ENCODE measurements at places on chromosomes 3 and 15.

GRCh38 chr3:113148284-113148683 lies 63.1 kb upstream of the BOC start:
- DNase-seq: peak; percentile 61

GRCh38 chr3:4678320-4678719 lies 185.2 kb downstream of the ITPR1 start:
- DNase-seq: no peak

DNA sequence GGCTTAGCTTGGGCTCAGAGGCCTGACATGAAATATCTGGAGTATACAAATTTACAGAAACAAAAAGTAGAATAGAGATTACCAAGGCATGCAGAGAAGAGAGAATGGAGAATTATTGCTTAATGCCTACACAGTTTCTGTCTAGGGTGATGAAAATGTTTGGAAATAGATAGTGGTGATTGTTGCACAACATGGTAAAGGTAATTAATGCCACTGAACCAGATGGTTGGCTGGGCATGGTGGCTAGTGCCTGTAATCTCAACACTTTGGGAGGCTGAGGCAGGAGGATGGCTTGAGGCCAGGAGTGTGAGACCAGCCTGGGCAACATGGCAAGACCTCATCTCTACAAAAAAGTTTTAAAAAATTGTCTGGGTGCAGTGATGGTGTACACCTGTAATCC lies 46.6 kb upstream of the OSBPL11 start:
- DNase-seq: no peak

DNA sequence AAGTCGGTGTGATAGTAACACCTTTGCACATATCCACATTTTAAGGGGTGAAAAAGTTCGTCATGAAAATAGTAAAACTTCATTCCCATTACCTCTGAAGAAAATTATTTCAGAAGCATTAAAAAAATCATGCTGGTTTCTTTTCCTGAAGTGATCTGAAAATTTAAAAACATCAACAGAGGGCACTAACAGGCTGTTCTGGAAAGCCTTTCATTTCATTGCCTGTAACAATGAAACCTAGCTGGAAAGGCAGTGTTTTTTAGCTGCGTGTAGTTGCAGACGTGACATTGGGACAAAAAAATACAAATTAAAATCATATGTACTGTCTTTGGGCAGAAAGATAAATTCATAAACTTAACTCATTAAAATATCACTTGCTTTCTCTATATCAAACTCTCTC lies 993.8 kb downstream of the GBE1 start:
- no peak for DNase-seq

DNA sequence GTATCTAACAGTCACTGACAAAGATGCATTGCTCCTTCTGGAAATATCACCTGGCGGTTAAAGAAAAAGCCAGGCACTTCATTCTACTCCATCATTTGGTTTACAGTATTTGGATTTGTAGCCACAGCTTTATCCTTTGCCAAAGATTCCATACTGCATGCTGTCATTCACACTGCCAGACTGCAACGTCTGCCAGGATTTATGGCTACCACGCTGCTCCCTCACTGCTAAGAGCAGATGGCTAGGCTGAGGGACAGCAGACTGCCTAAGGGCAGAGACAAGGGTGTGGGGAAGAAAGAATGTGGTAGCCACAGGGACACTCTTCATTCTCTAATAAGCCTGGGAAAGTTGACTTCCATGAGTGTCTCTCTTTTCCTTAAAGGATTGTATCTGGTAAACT lies 1047.0 kb downstream of the TUSC7 start:
- no peak for DNase-seq

DNA sequence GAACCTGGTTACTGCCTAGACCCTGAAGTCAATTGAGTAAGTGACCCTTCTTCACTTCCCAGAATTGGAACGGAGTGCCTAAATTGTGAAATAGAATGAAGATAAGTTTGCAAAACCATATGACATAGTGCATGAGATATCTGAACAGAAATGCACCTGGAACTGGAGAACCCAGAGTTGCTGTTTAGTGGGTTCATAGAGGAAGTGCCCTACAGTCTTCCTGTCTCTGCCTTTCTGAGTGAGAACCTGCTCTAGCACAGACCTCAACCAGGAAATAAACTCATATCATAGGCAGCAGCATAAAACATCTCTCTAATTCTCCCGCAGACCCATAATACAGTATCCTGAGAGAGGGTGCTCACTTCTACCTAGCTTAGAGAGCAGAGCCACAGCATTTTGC lies 82.9 kb downstream of the EOMES start:
- DNase-seq: no peak

DNA sequence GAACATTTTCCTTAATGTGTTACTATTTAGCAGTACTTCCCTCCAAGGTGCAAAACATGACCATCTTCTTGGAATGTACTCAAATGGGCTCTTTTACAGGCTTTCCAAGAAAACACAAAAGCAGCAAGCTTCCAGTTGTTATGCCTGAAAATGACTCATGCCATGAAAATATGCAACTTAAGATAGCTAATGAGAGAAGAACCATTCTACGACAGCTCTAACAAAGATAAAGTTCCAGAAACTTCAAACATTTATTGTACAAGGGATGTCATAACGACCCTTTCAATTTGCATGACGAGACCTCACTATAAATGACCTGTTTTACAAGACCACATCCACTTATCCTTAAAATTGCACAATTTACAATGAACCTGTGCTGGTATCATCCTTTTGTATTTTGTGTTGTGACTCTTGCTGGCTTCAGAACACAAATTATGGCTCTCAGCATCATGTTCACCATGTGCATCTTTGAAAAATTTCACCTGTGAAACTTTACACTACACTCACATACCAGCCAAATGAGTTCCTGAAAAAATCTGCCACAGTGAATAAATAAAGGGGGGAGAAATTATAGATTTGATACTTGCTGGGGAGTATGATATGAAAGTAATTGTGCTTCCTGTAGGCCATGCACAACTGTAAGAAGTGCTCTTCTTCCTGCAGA lies 433.7 kb downstream of the MAGI1 start:
- DNase-seq: no peak

DNA sequence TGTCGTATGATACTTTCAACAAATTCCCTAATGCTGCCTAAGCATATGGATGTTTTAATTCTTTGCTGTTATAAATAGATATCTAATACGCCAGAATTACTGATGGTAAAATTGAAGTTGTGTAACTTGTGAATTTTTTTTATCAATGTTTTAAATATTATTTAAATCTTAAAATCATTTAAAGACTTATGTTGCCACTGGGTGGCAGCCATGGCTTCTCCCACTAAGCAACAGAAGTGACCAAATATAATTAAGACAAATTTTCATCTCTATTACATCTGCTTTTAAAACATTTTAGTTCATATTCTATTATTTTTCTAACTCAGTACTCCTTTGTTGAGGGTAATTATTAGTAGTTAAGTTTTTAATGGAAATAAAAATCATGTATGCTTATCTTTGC lies 8.1 kb upstream of the IL20RB start:
- no peak for DNase-seq

DNA sequence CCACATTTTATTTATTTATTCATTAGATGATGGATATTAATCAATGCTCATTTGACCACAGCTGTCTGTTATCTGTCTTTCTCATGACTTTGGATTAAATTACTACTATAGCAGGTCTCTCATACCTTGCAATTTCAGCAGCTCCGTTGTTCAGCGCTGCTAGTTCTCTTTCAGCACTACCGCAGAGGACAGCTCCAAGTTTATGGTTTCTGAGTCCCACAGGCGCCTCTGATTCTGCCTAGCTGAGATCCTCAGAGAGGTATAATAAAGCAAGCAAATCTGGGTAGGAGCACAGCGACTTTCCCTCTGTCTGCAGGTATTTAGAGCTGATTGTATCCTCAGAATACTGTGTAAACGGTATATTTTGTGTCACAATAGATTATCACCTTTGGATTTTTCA lies 204.9 kb downstream of the CNTN4 start:
- no peak for DNase-seq

GRCh38 chr15:81268881-81269601 lies 54.9 kb downstream of the STARD5 start:
- no peak for DNase-seq

- DNase-seq: no peak
Observed at GRCh38 chr3:30260762-30261161, 345.6 kb upstream of the TGFBR2 start.

DNA sequence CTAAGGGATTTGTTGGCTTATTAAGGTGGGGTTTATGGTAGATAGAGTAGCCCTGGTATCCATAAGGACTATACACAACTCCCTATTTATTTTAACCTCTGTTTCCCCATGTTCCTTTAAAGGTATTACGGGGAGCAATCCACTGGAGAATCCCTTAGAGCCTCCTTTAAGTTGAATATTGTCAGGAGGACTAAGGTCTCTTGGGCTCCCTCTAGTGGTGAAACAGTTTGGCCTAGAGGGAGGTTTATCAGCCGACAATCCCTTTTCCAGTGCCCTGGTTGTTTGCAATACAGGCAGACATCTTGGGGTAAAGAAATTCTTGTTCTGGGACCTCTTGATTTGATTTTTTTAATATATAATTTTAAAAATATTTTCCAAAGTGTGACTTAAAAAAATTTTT lies 12.9 kb downstream of the OPA1 start:
- DNase-seq: peak; percentile 83

DNA sequence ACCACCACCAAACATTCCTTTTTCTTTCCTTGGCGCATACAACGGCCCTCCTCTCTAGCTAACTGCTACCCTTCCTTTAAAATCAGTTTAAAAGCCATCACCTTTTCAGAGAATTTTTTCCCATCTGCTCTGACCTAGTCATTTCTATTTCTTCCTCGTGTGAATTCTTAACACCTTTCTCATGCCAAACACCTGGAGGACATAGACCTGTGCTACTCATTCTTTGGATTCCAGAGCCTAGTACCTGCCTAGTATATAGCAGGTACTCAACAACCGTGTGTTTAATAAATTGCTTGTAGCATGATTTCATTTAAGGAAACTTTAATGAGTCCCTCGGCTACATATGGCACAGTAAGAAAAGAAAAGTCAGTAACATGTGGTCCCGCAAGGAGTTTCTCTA lies 2.0 kb upstream of the TPM1 start:
- no peak for DNase-seq

GRCh38 chr3:42122261-42123011 lies 31.3 kb downstream of the TRAK1 start:
- DNase-seq: no peak

DNA sequence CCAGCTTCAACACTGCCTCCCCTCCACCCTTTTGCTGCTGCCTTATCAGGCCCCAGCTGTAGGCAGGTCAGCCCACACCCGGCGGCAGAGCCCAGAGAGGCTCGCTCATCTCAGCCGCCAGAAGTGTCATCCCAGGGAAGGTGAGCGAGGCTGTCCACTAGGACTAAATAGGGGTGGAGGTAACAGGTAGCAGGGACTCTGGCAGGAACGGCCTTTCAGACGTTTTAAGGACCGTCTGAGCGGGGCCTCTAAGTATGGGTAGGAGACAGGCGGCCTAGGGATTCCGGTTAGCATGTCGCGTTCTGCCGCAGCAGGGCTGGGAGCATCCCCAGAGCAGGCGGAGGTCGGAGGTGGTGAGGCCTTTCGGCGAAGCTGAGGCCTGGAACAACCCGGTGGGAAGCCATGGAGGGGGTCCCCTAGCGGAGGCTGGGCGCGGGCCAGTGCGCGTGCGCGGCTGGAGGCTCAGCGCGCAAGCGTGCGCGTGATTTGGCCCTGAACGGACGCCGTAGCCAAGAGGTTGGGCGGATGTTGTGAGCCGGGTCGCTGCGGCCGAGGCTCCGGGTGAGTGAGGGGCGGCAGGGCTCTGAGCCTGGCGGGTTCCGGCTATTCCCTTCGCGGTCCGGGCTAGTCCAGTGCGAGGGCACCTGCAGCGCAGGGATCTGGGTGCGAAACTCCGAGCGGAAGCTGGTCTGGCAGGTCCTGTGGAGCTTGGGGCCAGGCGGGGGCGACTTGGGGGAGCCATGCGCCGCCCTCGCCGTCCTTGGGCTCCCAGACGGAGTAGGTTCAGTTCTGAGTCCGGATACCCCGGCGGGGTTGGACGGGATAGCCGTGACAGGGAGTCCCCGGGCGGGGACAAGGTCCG lies at the start of the genes MST1 and RNF123:
MST1 (minus strand) TSS at position 429 of the 862 bp plus-strand sequence. CDS start 783 bp downstream, outside the sequence.
RNF123 (plus strand) TSS at position 512 of the 862 bp plus-strand sequence. CDS start 1,609 bp downstream, outside the sequence.
- DNase-seq: no peak

GRCh38 chr3:160399125-160400029 lies at the start of the genes IFT80 and SMC4:
Gene IFT80, minus strand, starts transcription at chr3:160399225. Its CDS starts 14,625 bp downstream, at chr3:160384600.
Gene SMC4, plus strand, starts transcription at chr3:160399650. Its CDS starts 1,177 bp downstream, at chr3:160400827.
- peak; percentile 94 for DNase-seq

GRCh38 chr3:82342521-82342920 lies 581.1 kb upstream of the GBE1 start:
- DNase-seq: no peak

DNA sequence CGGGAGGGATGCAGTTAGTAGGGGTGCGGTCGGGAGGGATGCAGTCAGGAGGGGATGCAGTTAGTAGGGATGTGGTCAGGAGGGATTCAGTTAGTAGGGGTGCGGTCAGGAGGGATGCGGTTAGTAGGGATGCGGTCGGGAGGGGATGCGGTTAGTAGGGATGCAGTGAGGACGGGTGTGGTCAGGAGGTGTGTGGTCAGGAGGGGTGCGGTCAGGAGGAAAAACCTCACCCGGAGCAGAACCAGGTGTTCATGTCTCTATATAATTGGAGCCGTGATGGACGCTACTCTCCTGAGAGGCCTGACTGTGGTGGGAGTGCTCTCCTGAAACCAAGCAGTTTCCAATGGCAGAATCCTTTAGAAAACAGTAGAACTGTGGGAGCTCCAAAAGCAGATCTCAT lies 95.8 kb downstream of the BDH1 start:
- DNase-seq: no peak

DNA sequence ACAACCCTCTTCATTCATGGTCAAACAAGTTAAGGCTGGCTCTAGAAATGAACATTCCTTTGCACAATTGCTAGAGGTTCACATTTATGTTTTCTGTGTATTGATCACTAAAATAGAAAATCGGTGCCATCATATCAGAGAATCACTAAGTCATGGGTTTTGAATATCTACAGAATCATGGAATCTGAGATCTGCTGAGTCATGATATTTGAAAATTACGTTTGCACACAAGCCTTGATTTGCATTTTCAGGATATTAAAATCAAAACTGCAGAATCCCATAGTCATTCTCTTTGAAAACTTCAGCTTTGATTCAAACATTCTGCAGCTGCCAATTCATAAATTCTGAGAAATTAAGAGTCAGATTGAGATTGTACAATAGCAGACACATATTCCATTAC lies 26.1 kb upstream of the CHRNA7 start:
- no peak for DNase-seq

- DNase-seq: no peak
Observed at GRCh38 chr3:47121409-47121808, 42.5 kb downstream of the SETD2 start.

GRCh38 chr15:42650208-42651066 lies 75.0 kb downstream of the STARD9 start:
- peak; percentile 39 for DNase-seq

GRCh38 chr3:137099364-137100219 lies 141.8 kb downstream of the IL20RB start:
- DNase-seq: no peak

GRCh38 chr3:101762041-101762646 lies 16.9 kb upstream of the NXPE3 start:
- no peak for DNase-seq

GRCh38 chr15:94387849-94388441 lies 156.6 kb downstream of the MCTP2 start:
- DNase-seq: no peak

Data from NCI-H526 (cell line).